ENCODE measurements at places on chromosomes 4 and X. TPM values are rescaled to one million over a fixed set of nuclear protein-coding genes. Genes with fewer than 3 reads are reported as not detected.

PLS3 gene
- total RNA-seq, result 242 TPM

ZAR1 gene
- not detected for total RNA-seq

UCP1 gene
- not detected for total RNA-seq

EDA2R gene
- 8.2 TPM for total RNA-seq

ODAPH gene
- total RNA-seq, result not detected

ADGRA3 gene
- 66.8 TPM for total RNA-seq

VSIG4 gene
- total RNA-seq, result not detected

UBA6 gene
- 203 TPM for total RNA-seq

IQCM gene
- total RNA-seq, result not detected

MID1 gene
- 26.5 TPM for total RNA-seq

PPP1R3F gene
- total RNA-seq, result 2.8 TPM

TMPRSS11F gene
- total RNA-seq, result not detected

EDNRA gene
- total RNA-seq, result 35.4 TPM
